ENCODE measurements at places on chromosomes 13 and 19.

- no peak for DNase-seq
These were observed 522.1 kb downstream of the SUCLA2 start for GRCh38 chr13:47478985-47479384.

- no peak for DNase-seq
These were observed 18.5 kb downstream of the KCNRG start for GRCh38 chr13:50033725-50034124.

- no peak for DNase-seq
These were observed 30.1 kb upstream of the OLFM2 start for GRCh38 chr19:9966448-9966847.

DNA sequence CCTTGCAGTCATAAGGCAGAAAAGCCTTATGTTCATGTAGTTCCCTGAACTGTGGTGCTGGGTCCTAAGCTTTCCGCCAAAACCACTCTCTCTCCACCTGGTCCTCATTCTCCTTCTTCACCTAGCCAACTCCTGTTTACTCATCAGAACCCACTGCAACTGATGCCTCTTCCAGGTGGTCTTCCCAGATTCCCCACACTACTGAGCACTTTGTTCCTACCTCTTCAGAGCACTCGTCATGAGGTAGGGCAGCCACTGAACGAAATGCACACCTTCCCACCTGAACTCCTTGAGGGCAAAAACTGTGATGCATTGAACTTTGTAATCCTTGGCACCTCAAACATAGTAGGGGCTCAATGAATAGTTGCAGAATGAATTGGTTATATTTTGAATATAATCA lies 100.4 kb downstream of the DOCK9 start:
- no peak for DNase-seq

DNA sequence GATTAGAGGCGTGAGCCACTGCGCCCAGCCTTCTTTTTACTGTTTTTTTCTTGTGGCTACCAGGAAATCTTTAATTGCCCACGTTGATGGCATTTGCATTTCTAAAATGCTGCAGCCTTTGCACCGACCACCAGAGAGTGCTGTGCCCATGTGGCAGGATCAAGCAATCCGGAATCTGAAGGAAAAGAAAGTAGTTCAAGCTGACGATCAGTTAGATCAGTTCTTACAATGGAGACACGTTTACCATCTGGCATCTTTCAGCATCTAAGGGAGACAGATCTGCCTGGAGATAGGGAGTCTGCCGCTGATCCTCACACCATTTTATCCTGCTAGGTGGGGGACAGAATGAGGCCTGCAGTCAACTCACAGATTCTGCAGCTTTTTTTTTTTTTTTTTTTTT lies 19.9 kb downstream of the TINCR start:
- no peak for DNase-seq

DNA sequence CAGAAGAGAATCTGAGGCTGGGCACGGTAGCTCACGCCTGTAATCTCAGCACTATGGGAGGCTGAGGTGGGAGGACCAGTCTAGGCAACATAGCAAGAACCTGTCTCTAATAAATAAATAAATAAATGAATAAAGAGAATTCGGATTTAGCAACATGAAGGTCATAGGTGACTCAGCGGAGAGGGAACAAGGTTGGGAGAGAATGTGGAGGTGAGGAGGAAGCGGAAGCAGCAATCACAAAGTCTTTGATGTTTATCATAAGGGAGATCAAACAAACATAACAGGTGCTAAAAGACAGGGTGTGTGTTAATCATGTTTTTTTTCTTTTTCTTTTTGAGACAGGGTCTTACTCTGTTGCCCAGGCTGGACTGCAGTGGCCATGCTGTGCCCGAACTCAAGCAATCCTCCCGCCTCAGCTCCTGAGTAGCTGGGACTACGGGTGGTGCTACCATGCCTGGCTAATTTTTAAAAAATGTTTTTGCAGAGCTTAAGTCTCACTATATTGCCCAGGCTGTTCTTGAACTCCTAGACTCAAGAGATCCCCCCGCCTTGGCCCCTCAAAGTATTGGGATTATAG lies 16.3 kb downstream of the PBX4 start:
- no peak for DNase-seq

DNA sequence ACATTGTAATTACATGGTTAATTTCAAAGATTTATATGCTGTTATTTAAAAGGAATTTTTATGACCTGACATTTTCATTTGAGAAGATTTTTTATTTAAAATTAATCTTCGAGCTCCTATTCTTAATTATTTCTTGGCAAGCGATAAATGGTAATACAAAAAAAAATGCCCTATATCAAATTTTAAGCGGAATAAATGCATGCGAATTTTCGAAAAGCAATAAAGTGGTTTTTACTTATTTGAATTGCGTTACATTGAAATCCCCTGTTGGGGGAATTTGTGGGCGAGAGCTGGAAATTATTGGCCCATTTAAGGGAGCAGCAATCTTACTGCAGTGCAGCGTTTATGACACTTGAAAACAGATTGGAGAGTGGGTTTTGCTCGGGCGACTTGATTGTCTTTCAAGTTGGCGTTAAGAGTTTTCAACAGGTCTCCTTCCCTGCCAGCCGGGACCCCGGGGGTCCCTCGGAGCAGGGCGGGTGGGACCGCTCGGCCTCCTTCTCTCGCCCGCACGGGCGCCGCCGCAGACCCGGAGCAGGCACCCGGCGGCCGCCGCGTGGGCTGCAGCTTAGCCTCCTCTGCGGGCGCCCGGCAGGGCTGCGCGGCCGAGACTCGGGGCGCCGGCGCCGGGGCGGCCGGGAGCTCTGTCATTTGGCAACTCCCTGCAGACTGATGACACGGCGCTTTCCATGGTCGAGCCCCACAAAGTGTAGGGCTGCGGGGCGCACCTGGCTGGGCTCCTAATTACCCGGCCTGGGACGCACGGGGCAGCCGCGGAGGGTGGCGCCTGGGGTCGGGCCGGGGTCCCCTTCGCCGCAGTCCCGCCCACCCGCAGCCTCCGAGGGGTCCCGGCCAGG lies 255.1 kb upstream of the SOX21 start:
- no peak for DNase-seq

GRCh38 chr13:113897161-113897560 lies 33.3 kb upstream of the GAS6 start:
- no peak for DNase-seq

Data from vagina (tissue), 2 donors.